ENCODE measurements at places on chromosomes 2 and 18.

DNA sequence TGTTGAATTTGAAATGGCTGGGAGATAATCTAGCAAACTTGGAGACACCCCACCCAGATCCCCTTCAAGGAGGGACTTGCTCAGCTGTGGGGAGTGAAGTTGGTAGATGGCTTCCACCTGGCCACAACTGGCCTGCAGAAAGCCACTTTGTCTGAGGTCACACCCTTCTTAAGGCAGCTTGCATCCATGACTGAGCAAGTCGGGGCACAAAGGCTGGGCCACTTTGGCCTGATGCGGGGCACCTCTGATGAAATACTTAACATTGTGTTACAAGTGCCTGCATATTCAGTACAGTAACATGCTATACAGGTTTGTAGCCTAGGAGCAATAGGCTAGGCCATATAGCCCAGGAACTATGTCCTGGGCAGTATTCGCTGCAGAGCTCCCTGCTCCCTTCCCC lies 13.4 kb upstream of the RPL37A start:
- peak; percentile 36 for ATAC-seq

DNA sequence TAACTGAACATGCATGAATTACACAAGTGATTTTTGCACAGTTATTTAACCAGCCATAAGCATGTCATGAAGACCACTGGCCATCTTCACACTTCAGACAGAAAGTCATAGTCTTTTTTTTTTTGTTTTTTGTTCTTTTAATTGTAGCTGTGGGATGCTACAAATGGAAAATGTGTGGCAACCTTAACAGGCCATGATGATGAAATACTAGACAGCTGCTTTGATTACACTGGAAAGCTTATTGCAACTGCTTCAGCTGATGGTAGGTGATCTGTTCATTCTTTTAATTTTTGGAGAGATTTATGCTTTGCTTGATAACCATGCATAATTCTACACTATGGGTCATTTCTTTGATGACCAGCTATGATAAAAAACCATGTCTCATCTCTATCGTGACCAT lies 35.6 kb downstream of the DAW1 start:
- no peak for ATAC-seq

DNA sequence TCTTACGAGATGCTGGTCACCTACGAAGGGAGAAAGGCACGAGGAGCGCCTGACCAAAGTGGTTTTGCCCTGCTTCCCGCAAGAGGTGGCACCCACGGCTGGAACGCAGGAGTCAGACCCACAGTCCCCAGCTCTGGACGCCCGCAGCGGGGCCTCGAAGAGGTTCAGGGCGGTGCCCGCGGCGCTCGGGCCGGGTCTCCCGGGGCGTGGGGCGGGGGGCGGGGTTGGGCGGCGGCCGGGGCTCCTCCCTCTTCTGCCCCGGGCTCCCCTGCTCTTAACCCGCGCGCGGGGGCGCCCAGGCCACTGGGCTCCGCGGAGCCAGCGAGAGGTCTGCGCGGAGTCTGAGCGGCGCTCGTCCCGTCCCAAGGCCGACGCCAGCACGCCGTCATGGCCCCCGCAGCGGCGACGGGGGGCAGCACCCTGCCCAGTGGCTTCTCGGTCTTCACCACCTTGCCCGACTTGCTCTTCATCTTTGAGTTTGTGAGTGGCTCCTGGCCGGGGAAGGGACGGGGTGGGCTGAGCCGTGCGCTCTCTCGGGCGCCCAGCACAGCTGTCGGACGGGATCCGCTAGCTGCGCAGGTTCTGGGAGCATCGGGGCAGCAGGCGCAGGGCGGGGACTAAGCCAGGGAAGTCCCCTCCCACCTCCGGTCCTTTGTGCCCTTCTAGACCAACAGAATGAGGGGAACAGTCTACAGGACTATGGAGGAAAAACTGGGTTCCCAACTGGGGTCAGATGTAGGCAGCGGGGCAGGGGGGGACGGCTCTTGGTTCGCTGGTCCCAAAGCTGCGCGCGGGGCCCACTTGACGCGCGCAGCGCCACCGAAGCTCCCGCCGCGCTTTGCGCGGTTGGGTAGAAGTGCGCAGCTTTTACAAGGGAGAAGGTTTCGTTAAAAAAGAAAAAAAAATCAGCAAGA lies at the start of gene MAL:
MAL (plus strand) TSS at position 303 of the 914 bp plus-strand sequence; CDS start at position 388, 85 bp downstream.
- ATAC-seq: peak; percentile 18

DNA sequence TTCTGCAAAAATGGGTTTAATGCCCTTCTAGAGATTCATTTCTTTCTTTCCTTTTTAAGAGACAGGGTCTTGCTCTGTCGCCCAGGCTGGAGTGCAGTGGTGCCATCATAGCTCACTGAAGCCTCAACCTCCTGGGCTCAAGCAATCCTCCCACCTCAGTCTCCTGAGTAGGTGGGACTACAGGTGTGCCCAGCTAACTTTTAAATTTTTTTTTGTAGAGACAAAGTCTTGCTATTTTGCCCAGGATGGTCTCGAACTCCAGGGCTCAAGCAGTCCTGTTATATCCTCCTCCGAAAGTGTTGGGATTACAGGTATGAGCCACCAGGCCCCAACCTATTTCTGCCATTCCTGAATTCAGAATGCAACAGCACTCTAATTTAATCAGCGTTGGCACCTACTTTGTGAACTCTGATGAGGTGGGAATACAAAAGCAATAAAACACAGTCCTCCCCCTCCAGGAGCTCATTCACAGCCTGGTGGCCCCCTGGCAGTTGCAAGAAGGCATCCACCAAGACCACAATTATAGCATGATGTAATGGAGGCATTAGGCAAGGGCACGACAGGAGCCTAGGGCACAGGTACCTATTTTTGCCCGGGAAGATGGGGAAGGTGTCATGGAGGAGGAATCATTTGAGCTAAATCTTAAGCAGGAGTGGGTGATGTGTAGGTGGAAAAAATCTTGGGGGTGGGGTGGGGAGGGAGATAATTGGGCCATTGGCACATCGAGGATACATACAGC lies 5.1 kb downstream of the RHOB start:
- no peak for ATAC-seq

DNA sequence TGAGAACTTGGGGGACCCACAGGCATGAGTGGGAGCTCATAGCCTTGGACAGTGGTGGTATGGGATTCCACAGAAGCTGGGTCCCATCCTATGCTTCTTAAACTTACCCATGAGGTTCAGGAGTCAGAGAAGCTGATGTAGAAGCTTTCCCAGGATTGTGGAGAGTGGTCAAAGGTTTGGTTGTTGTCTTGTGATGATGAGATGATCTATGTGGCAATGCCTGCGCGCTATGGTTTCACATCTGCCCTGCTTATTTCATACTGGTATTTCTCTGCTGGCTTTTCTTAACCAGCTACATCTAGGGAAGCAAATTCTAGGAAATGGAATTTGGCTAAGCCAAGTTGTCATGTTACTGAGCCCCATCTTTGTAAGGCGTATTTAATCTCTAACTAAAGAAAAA lies 168.6 kb downstream of the ZNF407 start:
- no peak for ATAC-seq

GRCh38 chr2:109611467-109612095 lies 2.2 kb downstream of the SEPTIN10 start:
- no peak for ATAC-seq

DNA sequence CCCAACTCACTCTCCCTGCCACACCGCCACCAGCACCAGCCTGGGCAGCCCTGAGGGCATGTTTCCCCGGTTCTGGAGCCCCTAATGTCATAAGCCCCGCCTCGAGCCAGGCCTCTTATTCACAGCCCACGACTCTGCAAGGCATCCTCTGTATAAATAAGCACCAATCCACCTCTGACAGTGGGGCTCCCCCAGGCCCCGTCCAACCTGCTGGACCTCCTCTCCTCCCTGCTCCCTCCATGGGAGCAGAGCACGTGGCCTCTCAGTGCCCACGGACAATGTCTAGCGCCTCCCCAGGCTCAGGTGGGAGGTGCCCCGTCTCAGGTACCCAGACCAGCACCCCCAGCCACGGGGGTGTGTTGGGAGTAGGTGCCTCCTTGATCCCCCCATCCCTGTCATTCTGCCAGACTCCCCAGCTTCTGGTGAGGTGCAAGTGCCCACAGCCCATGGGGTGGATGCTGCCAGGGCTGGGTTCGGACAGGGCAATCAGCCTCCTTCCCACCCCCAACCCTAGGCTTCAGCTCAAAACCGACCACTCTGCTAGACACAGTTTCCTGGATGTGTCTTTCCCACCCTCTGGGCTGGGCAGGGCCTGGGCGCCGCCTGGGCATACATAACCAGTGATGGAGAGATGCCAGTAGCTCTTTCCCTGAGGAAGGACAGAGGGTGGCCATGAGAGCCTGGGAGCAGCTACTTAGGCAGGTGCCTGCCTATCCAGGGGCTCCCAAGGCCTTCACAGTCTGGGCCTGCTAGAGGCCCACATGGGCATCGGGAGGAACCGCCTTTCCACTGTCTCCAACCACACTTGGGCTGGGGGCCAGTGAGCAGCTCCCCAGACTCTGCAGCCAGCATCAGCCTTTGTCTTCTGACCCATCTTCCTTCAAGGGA lies 1.6 kb upstream of the ADRA2B start:
- ATAC-seq: no peak

DNA sequence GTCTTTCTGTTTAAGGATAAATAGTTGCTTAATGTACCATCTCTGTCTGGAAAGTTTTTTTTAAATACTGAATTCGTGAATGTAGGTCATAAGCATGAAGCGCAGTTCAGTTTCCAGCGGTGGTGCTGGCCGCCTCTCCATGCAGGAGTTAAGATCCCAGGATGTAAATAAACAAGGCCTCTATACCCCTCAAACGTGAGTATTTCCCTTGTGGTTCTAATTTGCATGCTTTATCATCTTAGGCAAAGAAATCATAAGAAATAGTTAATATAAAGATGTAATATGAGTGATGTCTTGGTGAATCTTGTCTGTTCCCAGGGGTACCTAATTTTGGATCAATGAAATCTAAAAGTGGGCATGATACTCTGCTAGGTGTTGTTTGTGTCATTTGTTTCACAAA lies 1.5 kb downstream of the NDC80 start:
- ATAC-seq: no peak

DNA sequence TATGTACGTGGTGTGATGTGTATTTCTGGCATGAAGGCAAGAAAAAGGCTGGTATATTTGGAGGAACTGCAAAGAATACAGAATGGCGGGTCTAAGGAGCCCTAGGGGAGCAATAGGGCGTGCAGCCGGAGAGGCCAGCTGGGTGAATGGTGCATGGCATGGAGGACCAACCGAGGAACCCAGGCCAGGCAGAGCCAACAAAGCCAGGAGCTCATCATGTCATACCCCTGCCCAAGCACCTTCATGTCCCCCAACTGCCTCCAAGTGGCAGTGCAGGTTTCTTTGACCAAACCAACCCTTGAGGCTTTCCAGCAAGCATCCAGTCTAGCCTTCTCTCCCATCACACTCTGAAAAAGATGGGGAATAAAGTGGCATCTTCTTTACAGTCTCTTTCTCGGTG lies 8.9 kb upstream of the KCNK3 start:
- ATAC-seq: no peak

DNA sequence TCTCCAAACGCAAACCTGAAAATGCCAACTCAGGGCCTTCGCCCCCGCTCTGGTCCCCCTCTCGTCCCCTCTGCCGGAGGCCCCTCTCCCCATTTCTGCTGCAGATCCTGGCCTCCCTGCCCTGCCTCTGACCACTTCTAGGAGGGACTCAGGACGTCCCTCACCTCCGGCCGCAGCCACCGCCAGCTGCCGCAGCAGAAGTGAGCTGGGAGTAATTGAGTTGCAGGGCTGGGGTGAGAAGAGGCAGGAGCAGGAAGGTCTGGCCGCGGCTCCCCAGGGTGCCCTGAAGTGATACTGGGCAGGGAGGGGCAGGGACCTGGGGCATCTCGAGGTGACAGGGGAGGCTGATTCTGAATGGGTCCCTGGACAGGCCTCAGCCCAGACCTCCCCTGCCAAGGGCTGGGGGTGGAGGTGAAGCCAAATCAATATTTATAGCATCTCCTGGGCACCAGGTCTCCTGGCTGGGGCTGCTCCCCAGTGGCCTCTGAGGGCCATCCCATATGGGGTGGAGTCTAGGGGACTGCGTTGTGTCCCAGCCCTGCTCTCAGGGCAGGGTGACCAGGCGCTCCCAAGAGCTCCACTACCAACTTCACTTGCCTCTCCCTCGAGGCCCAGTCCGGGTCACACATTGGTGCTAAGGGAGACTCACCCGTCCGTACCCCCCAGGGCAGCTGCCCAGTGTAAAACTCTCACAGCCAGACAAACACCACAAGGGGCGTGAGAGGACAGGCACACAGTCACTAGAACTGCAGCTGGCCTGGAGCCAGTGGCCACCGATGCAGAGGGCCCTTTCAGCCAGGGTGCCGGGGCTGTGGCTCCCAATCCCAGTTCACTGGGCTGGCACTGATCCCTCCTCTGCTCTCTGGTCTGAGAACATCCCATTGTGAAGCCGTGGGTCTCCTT lies 33.0 kb downstream of the KCNIP3 start:
- peak; percentile 12 for ATAC-seq

- no peak for ATAC-seq
Measured at GRCh38 chr2:173117678-173118077, 42.0 kb downstream of the MAP3K20 start.

- ATAC-seq: no peak
Measured at GRCh38 chr2:12543076-12543977, 173.4 kb upstream of the TRIB2 start.

- no peak for ATAC-seq
Measured at GRCh38 chr2:117738991-117739839, 75.3 kb upstream of the DDX18 start.

GRCh38 chr2:86015006-86015405 lies 90.7 kb downstream of the POLR1A start:
- no peak for ATAC-seq

GRCh38 chr2:11588228-11589110 lies 54.6 kb downstream of the GREB1 start:
- ATAC-seq: no peak

GRCh38 chr2:98471402-98472131 lies 26.9 kb downstream of the INPP4A start:
- ATAC-seq: no peak

DNA sequence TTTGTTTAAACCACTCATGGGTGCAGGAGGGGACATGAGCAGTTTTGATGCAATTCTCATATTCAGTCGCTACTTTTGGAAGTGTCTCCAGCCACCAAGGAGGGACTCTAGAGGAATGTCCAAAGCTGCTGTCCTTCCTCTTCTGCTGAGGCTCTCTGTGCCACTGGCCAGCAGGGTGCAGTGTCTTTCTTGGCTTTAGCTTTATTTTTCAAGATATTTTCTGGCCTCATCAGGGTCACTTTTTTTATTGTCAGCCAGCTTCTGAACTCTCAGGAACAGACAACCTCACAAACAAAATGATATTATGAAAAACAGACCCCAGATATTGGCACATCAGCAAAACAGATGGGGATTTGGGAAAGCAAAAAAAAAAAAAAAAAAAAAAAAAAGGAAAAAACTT lies 289.3 kb upstream of the ZSWIM2 start:
- no peak for ATAC-seq

DNA sequence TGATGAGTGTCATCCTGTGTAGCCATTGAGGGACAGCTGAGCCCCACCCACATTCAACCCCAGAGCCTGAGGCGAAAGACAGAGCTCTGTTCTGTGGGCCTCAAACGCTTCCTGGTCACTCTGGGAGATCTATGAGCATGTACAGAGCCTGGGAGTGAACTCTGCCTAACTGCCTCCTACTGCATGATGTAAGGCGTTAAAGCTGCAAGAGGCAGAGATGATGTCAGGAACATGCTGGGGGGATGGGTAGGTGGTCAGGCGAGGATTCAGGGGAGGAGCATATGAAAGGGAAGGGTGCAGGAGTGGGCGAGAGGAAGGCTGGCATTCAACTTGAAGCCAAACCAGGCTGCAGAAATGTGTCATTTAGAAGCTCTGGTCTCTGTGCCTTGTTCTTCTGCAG lies 181.0 kb downstream of the TFCP2L1 start:
- ATAC-seq: peak; percentile 88

Data from motor neuron (in vitro differentiated cells).